ENCODE measurements at places on chromosomes 2 and 18.
A peak's percentile ranks its signal among the peaks of the same experiment; 100 is the strongest.

DNA sequence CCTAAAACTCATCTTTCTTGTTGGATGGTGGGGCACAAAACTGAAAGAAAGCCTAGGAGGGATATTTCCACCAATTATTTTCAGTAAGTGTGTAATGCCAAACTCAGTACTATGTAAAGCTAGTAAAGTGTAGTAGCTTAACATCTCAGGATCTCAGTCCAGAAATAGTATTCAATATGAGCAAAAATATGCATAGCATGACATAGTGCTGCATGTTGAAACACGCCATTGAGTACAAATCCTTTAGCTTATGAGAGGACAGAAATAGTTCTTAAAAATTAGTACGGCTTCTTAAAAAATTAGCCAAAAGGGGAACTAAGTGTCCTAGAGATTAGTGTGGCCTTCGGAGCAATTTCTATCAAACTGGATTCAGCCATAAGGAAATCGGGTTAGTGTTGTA, 21.7 kb upstream of the ATL2 start:
- DNase-seq = no peak

- no peak for DNase-seq
These were observed 130.1 kb downstream of the MAP2 start for GRCh38 chr2:209553913-209554312.

DNA sequence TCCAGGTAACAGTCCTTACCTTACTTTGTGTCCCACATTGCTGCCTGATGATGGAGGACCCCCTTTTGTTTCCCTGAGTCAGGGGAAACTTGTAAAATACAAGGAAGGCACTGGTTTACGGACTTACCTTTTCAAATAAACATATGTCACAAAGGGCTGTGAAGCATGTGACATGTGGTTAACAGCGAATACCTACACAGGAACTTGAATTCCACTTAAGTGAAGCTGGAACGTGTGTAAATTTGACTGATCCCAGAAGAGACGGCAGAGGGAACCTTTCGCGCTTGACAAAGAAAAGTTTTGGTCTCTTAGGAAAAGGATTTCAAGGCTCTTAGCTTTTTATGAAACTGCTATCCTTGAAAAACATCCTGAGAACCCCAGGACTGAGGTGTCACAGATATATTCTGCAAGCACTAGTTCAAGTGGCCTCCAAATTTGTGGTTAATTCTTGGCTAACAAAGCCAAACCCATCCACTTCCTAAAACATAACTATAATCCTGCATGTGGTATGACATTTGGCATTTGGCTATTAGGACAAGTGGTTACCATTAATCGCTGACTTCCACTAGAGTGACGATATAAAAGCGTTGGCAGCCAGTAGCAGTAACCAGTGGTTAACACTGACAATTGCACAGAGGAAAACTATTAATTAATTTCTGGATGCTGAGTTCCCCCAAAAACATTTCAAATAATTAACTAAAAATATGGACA, 55.6 kb downstream of the ITGB6 start:
- no peak for DNase-seq

- peak; percentile 61 for DNase-seq
These were observed 2.5 kb upstream of the ICOS start for GRCh38 chr2:203934041-203934492.

GRCh38 chr18:25306671-25307070, 45.3 kb downstream of the ZNF521 start:
- no peak for DNase-seq

DNA sequence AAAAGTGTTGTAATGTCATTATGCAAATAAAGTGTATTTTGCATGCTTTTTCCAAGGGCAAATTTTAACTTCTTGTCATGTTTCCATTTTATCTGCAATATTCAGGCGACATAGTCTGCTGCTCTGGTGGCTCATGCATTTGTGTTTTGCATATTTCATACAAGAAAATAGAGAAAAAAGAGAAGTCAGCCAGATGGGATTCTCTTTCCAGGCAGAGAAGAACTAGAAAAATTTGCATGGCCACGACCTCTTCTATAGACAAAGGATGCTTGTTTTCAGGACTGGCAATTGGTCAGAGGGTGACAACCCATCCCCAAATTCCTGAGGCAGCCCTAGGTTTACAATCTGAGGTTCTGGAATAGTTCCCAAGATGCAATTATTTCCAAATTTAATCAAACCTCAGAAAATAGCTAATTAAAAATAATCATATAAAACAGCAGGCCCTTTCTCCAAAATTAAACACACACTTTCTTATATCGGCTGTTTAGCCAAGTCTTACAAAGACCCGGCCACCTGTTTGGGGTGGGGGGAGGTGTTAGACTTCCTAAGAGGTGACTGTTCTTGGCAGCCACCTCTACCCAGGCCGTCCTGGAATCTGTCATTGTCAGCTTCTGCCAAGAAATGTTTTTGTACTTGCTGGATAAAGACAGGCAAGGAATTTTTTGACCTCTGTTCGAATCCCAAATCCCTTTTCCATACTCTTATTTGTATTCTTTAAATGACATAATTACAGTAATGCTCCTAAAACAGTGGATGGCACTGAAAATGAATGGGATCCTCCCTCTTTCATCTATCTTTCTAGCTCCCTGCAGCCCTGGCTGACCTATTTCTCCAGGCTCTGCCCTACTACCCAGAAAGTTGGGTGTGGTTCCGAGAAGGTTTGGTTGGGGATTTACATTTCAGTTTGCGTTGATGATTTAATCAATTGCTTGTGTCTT, 20.8 kb upstream of the SOS1 start:
- peak; percentile 3 for DNase-seq

- no peak for DNase-seq
These were observed 14.4 kb downstream of the NEMP2 start for GRCh38 chr2:190519975-190520767.

GRCh38 chr2:176745543-176746200, 466.9 kb upstream of the HNRNPA3 start:
- DNase-seq = no peak

- DNase-seq = no peak
These were observed 17.4 kb downstream of the IRS1 start for GRCh38 chr2:226782092-226782713.

DNA sequence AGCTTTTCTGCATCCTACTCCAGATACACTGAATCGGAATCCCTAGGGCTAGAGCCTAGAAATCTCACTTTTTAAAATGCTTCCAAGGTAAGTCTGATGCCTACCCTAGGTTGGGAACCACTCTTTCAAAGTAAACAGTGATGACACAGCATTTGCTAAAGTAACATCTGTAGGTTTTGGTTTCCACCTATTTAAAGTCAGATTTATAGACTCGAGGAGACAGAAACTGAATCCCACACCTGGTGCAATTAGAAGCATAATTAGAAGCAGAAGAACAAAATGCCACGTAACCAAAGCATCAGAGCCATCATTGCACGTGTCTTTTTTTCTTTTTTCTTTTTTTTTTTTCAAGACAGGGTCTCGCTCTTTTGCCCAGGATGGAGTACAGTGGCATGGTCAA, 40.9 kb downstream of the PDK1 start:
- DNase-seq = no peak

DNA sequence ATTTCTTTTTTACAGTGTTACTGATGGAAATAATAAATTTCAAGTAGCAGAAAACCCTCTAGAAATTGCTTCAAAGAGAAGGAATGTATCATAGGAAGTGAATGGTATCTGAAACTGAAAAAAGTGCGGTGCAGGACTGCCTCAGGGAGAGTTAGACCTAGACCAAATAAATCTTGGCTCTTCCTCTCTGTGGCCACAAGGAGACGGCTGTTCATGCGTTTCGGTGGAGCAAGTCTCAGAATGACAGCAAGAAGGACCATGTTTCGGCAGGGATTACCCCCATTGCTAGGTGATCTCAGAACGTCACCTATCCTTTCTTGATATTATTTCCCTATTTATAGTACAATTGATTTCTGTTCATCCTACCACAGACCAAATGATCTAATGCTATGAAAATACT, 522.3 kb downstream of the SOX11 start:
- no peak for DNase-seq

DNA sequence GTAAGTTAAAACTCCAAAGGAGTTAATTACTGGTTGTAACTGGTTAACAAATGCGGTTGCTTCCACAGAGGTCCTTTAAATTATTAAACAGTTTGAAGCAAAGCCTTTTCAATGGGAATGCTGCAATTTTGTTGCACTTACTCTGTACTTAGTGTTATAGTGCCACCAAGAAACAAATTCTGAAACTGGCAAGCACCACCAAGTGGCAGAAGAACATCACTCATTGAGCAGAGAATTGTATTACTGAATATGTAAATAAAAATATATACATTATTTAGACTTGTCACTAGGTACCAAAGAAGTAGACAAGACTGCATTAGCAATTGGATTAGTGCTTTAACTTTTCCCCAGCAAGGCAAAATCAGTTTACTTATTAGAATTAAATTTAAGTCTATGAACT, 2.6 kb upstream of the TMEFF2 start:
- no peak for DNase-seq

- DNase-seq = no peak
These were observed 816.8 kb downstream of the LRP1B start for GRCh38 chr2:141313972-141314371.

GRCh38 chr2:85215448-85216401, 82.5 kb downstream of the TCF7L1 start:
- no peak for DNase-seq

DNA sequence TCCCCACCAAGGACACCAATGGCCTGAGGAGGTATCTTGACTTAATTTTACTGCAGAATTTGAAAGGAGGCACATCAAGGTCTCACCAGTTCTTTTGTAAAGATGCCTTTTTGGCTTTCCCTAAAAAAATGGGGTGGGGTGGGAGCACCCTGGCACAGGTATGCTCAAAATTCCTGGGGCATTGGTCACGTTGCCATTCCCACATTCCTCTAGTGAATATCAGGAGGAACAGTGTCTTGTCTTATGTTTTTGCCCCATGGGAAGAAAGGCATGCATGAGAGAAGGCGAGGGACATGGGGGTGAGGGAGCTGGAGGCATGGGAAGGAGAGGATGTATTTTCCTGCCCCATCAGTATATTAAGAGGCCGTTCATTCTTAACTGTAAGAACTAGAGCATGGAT, 275.3 kb downstream of the CMPK2 start:
- no peak for DNase-seq

DNA sequence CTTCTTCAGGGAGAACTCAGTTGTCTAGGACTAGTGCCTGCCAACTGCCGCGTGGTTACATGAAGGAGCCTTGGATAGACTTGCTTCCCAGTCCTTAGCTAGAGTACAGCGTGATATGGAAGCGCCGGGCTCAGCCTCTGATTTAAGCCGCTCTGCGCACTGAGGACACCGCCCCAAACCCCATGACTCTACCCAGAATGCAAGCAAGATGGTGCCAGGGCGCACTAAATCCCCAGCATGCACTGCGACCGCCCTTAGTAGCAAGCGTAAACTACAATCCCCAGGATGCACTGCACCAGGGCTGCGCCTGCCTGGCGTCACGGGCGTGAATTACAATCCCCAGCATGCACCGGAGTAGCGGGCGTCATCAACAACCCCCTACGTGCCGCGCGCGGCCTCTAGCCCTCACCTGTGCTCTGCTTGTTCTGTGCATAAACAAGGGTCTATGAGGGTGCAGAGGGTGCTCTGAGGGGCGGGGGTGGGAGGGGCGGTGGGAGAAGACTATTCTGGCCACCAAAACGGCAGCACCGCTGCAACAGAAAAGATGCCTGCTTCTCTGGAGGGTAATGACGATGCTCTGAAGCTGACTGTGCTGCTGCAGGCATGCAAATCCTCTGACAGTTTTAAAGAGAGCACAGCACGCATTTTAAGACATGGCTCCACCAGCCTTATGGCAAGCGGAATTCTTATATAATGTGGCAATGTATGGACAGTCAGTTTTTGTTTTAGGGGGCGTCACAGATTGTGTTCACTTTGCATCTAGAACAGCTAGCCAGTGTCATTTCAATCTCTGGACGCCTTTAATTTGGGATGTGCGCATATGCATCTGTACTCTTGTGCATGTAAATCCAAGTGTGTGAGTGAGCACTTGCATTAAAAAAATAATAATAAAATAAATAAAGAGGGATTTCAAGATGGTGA, 282.5 kb upstream of the MYT1L start:
- peak; percentile 75 for DNase-seq

GRCh38 chr2:152720794-152721193, 2.4 kb downstream of the ARL6IP6 start:
- no peak for DNase-seq

DNA sequence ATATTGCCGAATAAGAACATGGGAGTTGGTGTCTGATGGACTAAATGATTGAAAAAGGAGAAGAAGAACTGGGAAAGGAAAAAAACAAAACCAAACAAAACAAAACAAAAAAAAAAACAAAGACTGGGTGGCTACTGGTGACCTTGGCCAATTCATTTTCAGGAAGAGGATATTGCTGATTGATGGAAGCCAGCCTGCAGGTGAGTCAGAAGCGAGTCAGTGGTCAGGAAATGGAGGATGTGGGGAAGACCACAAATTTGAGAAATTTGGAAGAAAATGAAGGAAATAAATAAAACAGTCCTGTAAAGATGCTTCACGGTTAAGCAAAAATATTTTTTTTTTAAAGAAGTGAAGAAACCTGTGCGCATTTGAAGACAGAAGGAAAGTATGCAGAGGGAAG, 296.9 kb downstream of the ZNF521 start:
- no peak for DNase-seq

- no peak for DNase-seq
These were observed 154.4 kb upstream of the PXDN start for GRCh38 chr2:1898461-1899395.

DNA sequence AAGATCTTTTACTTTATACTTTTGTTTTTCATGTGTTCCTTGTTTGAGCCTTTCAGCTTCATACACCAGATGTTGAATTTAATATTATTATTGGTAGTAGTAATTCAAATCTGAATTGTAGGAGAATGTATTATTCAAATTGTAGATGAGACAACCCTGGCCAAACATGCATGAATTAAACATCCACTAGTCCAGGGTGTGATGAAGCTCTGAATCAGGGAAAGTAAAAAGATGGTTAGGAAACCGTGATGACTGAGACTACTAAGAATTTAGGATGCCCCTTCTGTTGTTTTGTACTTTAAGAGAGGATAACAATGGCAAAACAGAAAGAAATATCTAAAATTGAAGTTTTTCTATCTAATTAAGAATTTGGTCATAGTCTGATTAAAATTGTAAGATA, 227.8 kb upstream of the CDH2 start:
- no peak for DNase-seq

DNA sequence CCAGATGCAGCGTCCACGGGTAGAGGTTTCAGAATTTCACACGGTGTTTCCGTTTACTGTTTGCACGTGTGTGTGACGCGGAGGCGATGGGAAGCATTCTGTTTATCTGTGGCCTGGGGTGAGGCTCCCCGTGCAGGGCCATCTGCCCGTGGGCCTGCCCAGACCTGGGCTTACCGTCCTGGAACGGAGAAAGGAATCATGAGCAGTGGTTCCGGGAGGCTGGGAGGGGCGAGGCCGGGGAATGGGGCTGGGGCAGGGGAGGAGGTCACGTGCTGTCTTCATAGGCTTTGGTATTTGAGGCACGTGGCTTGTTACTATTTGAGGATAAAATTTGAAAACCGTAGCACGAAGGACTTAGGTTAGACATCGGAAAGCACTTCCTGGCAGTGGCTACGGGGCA, 77.9 kb downstream of the RTP5 start:
- DNase-seq = no peak

Measured in stimulated activated naive CD4-positive, alpha-beta T cell treated with Interleukin-2 at 50 U/mL for 16 hours (primary cell).